EL (cell line): ENCODE measurements at places on chromosomes 12 and 14.
A peak's percentile ranks its signal among the peaks of the same experiment; 100 is the strongest.

GRCh38 chr14:26163761-26164160, 434.1 kb downstream of the NOVA1 start:
- no peak for DNase-seq

GRCh38 chr14:78652727-78653126, 482.6 kb downstream of the NRXN3 start:
- no peak for DNase-seq

- DNase-seq = no peak
Measured at GRCh38 chr14:77790566-77791224, 9.2 kb upstream of the ADCK1 start.

DNA sequence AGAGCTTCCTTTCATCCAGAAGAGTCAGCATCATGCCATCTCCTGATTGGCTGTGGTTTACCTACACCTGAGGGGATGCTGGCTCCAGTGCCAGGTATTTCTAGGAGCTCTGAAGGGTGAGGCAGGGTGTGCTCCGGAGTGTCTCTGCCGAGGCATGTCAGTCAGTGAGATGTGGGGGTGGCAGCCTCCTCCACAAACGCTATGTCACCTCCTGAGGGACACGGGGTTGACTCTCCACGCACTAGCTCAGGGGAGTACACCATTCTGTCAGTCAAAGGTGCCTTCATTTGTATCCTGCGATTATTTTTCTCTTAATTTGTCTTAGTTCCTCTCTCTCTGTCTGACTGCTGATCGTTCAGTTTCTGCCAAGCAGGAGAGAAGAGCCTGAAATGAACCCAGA, 604.5 kb downstream of the VRK1 start:
- DNase-seq = no peak

GRCh38 chr14:23346693-23347405, 5.8 kb downstream of the SLC22A17 start:
- no peak for DNase-seq

DNA sequence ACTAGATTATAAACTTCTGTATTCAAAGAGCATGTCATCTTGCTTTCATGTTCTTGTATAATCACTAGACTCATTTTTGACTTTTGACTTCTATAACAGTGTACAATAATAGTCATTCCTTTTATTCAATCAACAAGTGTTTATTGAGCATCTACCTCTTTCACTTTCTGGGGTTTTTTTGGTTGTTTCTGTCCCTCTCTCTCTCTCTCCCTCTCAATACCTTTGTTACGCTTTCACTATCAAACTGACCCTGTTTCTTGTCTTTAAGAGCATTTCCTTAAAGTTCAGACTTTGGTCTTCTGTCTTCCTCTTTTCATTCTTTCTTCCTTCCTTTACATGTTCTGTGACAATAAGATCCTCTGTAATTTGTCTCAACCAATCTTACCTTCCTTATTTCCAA, 49.5 kb downstream of the GPR137C start:
- DNase-seq = no peak

DNA sequence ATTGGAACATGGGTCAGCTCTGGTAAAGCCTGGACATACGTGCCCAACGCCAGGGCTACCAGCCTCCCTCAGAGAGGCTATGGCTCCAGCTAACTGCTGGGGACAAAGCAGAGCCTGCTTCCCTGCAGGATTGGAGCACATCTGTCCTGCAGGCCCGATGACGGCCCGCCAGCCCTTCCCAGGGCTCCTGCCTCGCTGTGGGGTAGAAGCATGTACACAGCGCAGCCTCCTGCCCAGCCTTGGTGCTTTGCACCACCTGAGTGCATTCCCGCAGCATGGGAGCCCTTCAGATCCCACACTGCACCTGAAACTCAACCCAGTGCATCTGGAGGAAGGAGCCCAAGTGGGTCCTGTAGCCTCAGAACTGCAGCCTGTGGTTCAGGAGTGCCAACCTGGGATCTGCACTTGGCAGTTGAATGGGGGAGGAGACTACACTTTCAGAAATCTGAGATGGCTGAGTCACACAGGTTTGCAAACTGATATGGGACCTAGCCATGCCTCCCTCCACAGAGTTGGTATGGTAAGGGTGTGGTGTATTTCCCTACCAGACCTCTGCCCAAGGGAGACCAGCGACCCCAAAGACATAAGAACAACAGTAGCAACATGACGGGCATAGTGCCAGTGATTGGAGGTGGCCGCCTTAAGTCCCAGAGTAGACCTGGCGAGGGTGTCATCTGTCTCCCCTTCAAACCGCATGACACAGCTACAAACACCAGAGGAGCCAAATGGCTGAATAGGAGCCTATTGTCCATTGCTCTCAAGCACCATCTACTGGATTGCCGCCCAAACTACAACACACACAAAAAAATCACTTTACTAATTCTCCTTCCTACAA, 273.9 kb upstream of the MIS18BP1 start:
- DNase-seq = peak; percentile 39

GRCh38 chr12:52029685-52030084, 21.6 kb upstream of the NR4A1 start:
- no peak for DNase-seq

- no peak for DNase-seq
Measured at GRCh38 chr12:33310471-33310870, 129.1 kb downstream of the SYT10 start.

DNA sequence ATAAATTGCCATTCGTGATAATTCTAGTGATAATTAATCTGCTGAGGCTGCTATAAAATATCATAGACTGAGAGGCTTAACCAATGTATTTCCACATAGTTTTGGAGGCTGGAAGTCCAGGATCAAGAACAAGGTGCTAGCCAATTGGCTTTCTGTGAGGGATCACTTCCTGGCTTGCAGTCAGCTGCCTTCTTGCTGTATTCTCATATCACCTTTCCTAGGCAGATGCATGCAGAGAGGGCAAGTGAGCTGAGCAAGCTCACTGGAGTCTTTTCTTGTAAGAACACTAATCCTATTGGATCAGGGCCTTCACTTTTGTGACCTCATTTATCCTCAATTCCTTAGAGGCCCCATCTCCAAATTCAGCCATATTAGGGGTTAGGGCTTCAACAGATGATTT, 640.7 kb downstream of the DIO2 start:
- DNase-seq = no peak

- DNase-seq = peak; percentile 33
Measured at GRCh38 chr12:32302218-32303173, 96.9 kb upstream of the FGD4 start.

DNA sequence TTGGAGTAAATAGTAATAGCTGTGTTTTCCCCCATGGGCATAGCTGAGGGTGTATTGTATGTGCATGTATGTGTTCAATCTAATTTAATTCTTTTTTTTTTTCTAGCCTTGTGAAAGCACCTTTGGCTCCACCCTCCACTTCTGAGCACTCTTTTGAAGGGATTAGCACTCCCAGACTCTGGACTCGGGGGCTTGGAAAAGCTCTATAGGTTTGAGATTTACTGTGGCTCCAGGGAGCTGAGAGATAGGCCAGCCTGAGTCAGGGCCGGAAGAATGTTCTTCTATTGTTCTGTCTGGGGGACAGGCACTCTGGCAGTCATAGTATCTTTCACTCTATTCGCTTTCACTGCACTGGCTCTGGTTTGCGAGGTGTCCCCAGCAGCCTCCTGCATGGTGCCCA, 540.0 kb upstream of the TBX3 start:
- DNase-seq = peak; percentile 11

- no peak for DNase-seq
Measured at GRCh38 chr12:904010-904414, 45.5 kb downstream of the RAD52 start.

DNA sequence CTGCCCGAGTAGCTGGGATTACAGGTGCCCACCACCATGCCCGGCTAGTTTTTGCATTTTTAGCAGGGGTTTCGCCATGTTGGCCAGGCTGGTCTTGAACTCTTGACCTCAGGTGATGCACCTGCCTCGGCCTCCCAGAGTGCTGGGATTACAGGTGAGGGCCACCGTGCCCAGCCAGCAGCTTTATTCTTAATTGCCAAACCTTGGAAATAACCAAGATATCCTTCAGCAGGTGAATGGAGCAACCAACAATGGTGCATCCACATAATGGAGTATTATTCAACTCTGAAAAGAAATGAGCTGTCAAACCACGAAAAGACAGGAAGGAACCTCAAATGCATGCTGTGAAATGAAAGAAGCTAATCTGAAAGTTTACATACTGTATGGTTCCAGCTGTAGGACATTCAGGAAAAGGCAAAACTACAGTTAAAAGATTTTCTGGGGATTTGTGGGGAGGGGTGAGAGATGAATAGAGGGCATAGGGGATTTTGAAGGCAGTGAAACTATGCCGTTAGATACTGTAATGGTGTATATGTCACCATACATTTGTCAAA, 118.8 kb upstream of the CCND2 start:
- no peak for DNase-seq

GRCh38 chr14:72111911-72112310, 179.7 kb downstream of the RGS6 start:
- no peak for DNase-seq

DNA sequence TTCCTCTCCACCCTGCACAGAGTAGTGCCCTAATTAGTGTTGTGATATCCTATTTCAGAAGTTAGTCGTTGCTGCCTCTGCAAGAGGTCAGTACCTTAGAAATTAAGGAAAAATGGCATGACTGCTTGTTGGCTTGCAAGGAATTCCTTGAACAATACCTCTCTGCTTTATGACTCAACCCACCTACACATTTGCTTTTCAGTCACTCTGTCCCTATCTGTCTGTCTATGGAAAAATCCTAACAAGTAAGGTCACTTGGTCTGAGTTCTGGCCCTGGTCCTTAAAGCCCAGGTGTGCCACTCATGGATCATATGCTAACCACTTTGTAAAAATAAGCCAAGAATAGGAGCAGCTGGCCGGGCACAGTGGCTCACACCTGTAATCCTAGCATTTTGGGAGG, 116.4 kb upstream of the ATF1 start:
- peak; percentile 25 for DNase-seq

DNA sequence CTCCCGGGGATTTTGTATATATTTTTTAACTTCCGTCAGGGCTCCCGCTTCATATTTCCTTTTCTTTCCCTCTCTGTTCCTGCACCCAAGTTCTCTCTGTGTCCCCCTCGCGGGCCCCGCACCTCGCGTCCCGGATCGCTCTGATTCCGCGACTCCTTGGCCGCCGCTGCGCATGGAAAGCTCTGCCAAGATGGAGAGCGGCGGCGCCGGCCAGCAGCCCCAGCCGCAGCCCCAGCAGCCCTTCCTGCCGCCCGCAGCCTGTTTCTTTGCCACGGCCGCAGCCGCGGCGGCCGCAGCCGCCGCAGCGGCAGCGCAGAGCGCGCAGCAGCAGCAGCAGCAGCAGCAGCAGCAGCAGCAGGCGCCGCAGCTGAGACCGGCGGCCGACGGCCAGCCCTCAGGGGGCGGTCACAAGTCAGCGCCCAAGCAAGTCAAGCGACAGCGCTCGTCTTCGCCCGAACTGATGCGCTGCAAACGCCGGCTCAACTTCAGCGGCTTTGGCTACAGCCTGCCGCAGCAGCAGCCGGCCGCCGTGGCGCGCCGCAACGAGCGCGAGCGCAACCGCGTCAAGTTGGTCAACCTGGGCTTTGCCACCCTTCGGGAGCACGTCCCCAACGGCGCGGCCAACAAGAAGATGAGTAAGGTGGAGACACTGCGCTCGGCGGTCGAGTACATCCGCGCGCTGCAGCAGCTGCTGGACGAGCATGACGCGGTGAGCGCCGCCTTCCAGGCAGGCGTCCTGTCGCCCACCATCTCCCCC, 777 bp downstream of the ASCL1 start:
- DNase-seq = peak; percentile 24

DNA sequence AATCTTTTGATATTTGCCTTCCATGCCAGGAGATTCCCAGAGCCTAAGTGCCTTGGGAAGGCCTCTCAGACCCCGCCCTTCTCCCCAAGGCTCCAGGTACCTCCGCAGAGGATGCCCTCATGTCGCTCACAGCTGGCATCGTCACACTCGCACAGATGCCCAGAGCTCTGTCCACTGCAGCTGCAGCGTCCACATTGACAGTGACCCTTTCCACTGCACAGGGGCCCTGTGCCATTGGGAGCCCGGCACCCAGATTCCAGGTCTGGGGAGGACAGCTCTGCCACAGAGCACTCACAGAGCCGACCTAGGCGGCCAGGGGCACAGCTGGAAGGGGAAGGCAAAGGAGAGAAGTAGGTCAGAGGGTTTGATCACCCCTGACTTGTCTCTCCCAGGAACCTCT, 12.3 kb upstream of the CSAD start:
- DNase-seq = no peak

- DNase-seq = no peak
Measured at GRCh38 chr14:95290871-95291431, 28.8 kb downstream of the CLMN start.

GRCh38 chr14:63454436-63454835, 88.7 kb downstream of the PPP2R5E start:
- no peak for DNase-seq

DNA sequence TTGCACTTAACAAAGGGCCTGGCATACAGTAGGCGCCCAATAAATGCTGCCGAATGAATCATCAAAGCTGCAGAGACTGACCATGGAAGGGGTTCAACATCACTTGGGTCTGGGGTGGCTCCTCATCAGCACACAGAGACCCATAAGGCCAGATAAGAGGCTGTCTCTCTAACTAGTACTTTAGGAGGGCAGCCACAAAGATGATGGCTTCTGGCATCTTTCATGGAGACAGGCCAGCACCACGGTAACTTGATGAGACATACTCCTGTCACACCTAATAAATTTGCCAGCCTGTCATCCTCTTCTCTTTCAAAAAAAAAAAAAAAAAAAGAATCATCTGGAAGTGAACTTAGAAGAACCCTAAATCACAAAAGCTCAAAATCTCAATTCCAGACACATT, 3.4 kb downstream of the PRIMA1 start:
- no peak for DNase-seq

DNA sequence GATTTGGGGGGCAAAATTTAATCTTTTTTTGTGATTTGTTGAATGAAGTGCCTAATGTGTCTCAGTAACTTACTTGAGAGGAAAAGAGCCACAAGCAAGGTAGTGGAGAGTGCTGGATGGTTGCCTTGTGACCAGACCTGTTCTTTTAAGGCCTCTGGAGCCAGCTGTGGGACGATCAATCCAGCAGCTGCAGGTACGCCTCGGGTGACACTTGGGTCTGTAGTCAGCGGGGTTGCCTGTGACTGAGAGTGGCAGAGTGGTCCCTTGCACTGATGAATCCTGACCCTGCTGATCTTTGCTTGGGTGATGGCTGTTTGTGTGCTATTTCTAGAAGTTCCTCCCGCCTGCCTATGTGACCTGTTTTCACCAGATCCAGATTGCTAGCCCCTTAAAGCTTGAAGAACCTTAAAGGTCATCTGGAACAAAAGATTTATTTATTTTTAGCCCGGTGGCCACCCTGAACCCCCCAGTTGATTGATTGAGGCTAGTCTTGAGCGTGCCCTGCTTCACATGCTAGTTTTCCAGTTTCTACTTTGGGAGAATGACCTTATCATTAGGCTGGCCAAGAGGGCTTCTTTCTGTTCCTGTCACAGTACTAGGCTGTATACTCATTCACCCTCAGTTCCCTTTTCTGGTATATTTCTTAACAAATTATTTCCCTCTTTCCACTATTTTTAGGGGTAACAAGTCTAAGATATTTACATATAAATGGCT, 23.2 kb downstream of the PRKCH start:
- no peak for DNase-seq
